ENCODE measurements at places on chromosomes 6 and 20.

GRCh38 chr6:114282292-114282691, 60.5 kb downstream of the HS3ST5 start:
- DNase-seq, result peak; percentile 2

DNA sequence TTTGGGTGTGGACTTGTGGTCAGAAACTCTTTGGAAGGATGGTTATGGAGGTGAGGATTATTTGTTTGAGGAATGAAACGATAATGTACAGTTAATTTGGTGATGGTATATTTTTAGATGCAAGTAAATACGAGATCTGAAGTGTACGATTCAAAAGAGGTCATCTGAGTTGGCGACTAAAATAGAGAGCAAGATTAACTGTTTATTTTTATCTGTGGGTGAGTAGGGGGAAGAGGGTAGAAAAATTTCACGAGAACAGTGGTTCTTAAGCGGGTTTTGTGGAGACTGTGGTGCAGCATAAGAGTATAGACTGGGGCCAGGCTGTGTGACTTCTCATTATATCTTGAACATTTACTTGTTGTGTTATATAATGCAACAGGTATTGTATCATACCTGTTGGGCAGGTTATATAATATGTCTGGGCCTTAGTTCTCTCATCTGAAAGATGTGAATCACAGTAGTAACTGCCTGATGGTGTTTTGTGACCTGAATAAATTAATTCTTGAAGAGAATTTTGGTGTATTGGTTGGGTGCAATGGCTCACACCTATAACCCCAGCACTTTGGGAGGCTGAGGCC, 171.2 kb downstream of the JARID2 start:
- no peak for DNase-seq

DNA sequence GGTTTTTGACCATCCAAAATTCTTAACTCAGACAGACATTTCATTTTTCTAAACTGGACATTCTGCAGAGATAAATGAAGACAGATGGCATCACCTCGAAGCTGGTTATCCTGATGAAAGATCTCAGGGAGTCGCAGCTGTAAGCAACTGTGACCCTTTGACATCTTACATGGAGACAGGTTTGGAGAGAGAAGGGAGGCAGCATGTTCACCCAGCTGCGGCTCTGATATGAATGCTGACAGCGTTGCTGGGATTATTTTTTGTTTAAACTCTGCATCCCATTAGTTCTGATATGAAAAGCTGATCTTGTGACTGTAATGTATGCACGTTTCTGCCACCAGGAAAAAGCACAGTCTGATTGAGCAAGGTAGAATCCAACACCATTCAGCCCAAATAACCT, 89.4 kb downstream of the C6orf118 start:
- DNase-seq, result no peak

DNA sequence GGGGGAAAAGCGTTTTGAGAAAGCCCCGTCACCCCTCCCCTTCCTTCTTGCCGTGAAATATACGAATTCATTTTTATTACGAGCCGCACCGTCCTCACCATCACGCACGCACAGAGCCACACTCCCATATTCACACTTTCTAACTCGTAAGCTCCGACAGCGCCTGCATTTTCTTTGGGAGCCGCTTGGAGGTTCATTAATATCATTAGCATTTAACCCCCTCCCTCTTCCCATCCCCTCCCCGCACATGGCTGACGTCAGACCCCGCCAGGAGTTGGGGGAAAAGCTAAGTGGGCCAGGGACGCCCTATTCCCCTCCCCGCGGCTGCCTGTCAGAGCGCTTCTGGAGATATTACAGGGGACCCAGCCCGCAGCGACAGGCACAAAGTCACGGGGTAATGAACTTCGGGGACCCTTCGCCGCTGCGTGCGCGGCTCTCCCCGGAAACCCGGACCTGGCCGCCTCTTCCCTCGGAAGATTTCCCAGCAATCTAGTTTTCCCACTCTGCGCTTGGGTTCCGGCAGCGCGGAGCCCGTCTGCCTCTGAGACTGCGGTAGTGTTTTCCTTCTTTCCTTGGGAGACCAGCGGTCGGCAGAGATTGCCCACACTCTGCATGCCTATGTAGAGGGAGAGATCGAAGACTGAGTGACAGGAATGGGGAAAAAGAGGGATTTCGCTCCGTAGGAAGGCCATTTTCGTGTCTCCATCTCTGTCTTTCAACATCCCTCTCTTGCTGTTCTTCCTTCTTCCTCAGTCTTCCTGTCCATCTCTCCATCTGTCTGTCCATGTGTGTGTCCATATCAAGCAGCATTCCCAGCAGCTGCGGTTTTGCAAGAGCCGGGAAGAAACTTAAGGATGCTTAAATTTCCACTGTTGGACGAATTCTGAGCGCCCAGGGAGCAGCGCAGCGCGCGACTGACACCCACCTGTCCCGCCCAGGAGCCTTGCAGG, at the start of gene NR2E1:
Gene NR2E1 (plus strand): TSS at position 309 of the 950 bp plus-strand sequence. CDS start 744 bp downstream, outside the sequence.
- DNase-seq, result peak; percentile 68

DNA sequence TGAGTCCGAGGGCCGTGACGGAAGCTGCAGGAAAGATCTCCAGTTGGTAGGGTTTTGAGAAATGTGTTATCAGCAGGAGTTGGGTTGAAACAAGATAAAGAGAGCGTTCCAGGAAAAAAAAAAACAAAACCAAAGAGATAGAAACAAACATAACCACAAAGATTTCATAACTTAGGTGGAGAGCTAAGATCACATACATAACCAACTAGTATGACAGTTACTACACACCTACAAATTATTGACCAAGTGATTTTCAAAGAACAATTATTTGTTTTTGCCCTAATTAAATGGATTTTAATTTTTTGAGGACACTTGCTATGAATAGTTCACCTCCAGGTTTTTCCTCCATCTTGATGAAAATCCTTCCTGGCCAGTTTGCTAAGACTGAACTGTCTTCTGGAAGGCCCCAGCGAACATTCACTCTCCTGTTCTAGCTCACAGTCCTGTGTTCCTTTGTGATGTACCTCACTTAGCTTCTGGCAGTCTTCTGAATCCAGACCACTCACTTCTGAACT, 69.4 kb downstream of the SNX9 start:
- DNase-seq, result no peak

DNA sequence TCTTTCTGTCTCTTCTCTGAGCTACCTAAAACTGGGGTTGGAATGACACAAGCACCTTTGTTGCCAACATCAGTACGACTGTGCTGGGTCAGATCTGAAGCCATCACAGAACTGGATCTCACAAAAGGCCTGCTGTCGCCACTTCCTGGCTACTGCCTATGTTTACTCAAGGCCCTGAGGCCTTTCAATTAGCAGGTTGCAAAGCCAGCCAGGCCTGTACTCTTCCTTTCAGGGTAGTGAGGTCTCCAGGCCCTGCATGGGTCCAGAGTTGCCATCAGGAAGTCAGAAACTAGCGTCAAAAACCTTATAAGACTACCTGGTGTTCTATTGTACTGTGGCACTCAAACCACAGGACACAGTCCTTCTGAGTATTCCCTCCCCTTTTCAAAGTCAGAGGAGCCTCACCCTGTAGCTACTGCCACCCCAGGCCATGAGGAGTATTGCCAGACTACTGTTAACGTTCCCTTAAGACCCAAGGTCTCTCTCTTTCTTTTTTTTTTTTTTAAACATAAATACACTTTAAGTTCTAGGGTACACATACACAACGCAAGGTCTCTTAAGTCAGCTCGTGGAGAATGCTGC, 937.4 kb upstream of the GJE1 start:
- DNase-seq, result no peak

DNA sequence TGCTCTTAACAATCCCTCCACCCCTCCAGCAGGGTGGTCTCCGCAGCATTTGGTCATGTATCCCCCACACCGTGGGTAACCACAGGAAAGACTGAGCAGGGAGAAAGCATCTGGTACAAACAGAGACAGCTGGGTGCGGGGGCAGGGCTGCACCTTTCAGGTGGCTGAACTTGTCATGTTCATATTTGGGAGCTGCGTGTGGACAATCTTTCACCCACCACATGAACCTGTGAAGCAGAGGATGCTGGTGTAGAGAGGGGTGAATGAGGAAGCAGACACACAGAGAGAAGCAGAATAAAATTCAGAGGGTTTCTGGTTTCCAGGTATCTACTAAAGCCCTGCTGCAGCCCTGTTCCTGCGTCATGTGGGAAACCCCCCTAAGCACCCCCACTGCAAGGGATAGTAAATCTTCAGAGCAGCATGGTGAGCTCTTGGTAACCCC, 8.9 kb downstream of the GFOD1 start:
- no peak for DNase-seq

- DNase-seq, result peak; percentile 50
Measured at GRCh38 chr20:35600176-35600992, 15.2 kb upstream of the SPAG4 start.

DNA sequence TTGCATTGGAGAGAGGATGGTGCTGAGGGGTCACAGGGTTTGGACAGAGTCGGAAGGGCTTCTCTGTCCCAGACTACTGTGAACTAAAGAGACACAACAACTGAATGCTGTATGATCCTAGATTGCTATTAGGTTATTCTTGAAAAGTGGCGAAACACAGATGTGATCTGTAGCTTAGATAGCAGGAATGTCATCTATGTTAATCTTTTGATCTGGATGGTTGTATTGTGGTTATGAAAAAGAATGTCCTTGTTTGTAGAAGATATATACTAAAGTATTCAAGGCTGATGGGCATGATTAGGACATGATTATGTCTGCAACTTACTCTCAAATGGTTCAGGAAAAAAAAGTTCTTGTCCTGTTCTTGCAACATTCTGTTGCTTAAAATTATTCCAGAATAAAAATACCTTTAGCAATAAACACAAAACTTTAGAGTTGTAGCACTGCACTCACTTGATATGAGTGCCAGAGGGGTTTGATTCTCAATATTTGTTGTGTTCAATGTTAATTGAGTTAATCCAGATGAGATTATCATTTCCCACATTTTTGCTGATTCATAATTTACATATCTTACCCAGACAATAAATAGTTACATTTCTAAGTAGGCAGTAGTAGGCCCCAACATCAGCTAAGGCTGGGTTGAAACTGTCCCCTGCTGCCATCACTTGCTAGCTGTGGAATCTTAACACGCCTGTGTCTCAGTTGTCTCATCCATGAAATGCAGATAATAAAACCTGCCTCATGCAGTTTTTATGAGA, 645.2 kb downstream of the KIF16B start:
- no peak for DNase-seq

GRCh38 chr6:137975188-137975940, 108.3 kb downstream of the TNFAIP3 start:
- DNase-seq, result no peak

GRCh38 chr6:7833751-7834070, 76.9 kb downstream of the TXNDC5 start:
- no peak for DNase-seq

GRCh38 chr20:1287306-1287705, 21.2 kb downstream of the SNPH start:
- DNase-seq, result no peak

- DNase-seq, result no peak
Measured at GRCh38 chr20:37775200-37775599, 81.4 kb downstream of the CTNNBL1 start.

GRCh38 chr6:84618836-84619235, 145.6 kb downstream of the TBX18 start:
- no peak for DNase-seq

DNA sequence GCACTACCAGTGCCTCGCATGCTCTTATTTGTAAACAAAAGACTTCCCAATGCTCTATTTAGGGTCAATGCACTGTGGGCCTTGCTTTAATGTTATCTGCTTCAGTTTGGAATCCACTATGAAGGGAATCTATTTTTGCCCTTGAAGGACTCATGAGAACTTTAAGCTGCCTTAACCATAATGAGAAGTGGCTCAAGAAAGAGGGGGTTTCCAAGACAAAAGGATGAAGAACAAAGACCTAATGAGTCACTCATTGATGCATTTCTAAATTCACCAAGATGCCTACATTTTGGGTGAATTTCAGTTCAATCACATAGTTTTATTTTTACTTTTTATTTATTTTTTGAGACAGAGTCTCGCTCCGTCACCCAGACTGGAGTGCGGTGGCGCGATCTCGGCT, 228.2 kb downstream of the LY86 start:
- no peak for DNase-seq

GRCh38 chr20:53165452-53165851, 193.3 kb downstream of the TSHZ2 start:
- no peak for DNase-seq

DNA sequence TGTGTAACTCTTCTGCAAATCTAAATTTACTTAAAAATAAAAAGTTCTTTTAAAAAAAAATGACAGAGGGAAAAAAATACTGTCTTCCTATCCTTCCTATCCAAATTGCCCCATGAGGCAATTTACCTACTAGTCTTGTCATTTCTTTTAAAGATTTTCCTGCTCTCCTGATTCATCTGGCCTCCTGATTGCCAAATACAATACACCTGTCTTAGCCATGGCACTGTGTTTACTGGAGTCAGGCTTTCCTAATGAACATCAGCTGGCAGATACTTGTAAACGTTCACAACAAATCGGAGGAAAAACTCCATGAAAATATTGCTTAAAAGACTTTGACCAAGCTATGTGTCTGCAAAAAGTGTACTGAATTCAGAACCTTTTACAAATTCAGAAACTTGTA, 21.5 kb downstream of the TM9SF4 start:
- DNase-seq, result no peak

DNA sequence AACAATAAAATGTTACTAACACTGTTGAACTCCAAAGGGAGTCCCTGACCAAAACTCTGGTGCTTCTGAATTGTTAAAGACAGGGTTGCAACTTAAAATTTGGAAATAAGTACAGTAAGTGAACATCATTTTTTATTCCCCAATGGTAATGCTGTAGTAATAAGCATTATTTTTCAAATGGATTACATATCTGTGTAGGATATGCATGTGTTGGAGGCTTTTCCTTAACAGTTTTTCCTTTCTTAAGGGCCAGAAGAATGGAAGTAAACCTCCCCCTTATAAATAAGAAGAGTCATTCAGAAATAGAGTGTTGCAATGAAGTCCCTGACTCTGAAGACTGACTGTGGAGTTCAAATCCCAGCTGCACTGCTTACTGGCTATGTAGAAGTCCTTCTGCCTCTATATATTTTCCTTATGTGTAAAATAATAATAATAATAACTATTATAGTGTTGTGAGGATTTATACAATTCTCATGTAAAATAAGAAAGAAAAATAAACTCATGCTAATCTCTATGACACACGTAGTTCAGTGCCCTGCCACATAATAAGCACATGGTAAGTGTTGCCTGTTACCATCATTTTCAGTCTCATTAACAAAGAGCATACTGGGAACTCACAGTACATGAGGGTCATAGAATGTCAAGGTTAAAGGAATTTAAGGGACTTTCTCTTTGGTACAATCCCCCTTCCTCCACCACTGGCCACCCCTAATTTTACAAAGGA, 129.8 kb upstream of the SMLR1 start:
- no peak for DNase-seq

- no peak for DNase-seq
Measured at GRCh38 chr6:144338474-144338873, 53.3 kb downstream of the UTRN start.

GRCh38 chr6:127879685-127880084, 21.2 kb downstream of the THEMIS start:
- DNase-seq, result no peak

Measured in right kidney (tissue), 9 donors.